ENCODE measurements at places on chromosomes 11 and 22. TPM values are rescaled to one million over a fixed set of nuclear protein-coding genes. Genes with fewer than 3 reads are reported as not detected.

- no peak overlapping the region for H3K27ac ChIP-seq
- H3K36me3 ChIP-seq = no peaks in the 10 kb centered on the region
- no peaks in the 10 kb centered on the region for H3K27me3 ChIP-seq
- no peak overlapping the region for H3K4me3 ChIP-seq
Observed at GRCh38 chr11:37026326-37026725, 428.3 kb upstream of the RAG2 start.

DNA sequence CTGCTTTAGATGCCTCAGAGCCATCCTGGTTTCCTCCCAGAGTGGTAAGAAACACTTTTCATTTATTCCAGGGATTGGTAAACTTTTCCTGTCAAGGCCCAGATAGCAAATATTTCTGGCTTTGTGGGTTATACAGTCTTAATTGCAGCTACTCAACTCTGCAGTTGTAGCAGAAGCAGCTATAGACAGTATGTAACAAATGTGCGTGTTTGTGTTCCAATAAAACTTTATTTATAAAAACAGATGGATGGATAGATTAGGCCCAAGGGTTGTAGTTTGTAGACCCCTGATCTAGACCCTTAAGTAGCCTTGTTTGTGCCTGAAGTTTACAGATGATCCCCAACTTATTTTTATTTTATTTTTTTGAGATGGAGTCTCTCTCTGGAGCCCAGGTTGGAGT, 17.9 kb downstream of the NNMT start:
- no peaks in the 10 kb centered on the region for H3K27me3 ChIP-seq
- H3K27ac ChIP-seq = no peak overlapping the region
- H3K36me3 ChIP-seq = peaks cover 6% of the 10 kb centered on the region
- H3K4me3 ChIP-seq = no peak overlapping the region
- peaks cover 2% of the 10 kb centered on the region for H3K4me1 ChIP-seq

GRCh38 chr11:86388198-86388597, 13.5 kb downstream of the CCDC81 start:
- no peak for DNase-seq
- no peaks in the 10 kb centered on the region for H3K4me1 ChIP-seq
- H3K27ac ChIP-seq = no peak overlapping the region
- H3K36me3 ChIP-seq = no peaks in the 10 kb centered on the region

GRCh38 chr11:122304973-122305372, 189.0 kb upstream of the BLID start:
- no peak overlapping the region for H3K27ac ChIP-seq
- DNase-seq = no peak
- H3K4me1 ChIP-seq = no peaks in the 10 kb centered on the region
- H3K36me3 ChIP-seq = no peaks in the 10 kb centered on the region

- no peaks in the 10 kb centered on the region for H3K4me1 ChIP-seq
- H3K27me3 ChIP-seq = no peaks in the 10 kb centered on the region
- no peaks in the 10 kb centered on the region for H3K36me3 ChIP-seq
- no peak for DNase-seq
- no peak overlapping the region for H3K27ac ChIP-seq
Observed at GRCh38 chr11:90764691-90765090, 541.8 kb upstream of the CHORDC1 start.

DNA sequence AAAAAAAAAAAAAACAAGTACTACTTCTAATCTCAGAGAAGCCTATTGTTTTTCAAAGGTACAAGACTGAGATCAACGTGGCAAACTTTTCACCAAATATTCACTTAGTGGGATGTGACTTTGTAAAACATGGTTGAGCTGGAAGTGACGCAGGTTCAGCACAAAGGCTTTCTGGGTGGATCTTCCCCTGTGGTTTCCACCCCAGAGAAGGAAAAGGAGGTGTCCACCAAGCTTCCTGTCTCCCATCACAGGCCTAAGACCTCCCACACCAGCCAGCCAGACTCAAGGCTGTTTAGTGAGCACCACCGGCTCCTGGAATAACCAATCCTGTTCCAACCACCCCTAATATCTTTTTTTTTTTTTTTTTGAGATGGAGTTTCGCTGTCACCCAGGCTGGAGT, 5.7 kb downstream of the TMEM184B start:
- no peaks in the 10 kb centered on the region for H3K27me3 ChIP-seq
- no peak overlapping the region for H3K4me3 ChIP-seq
- no peak overlapping the region for H3K27ac ChIP-seq
- DNase-seq = no peak
- peaks cover 13% of the 10 kb centered on the region for H3K4me1 ChIP-seq

GRCh38 chr11:117334896-117335295, 7.2 kb downstream of the CEP164 start:
- H3K4me1 ChIP-seq = peaks cover 5% of the 10 kb centered on the region
- DNase-seq = no peak
- no peaks in the 10 kb centered on the region for H3K27me3 ChIP-seq
- no peak overlapping the region for H3K4me3 ChIP-seq
- no peak overlapping the region for H3K27ac ChIP-seq

ZC3H7B gene
- 49.4 TPM for total RNA-seq

DNA sequence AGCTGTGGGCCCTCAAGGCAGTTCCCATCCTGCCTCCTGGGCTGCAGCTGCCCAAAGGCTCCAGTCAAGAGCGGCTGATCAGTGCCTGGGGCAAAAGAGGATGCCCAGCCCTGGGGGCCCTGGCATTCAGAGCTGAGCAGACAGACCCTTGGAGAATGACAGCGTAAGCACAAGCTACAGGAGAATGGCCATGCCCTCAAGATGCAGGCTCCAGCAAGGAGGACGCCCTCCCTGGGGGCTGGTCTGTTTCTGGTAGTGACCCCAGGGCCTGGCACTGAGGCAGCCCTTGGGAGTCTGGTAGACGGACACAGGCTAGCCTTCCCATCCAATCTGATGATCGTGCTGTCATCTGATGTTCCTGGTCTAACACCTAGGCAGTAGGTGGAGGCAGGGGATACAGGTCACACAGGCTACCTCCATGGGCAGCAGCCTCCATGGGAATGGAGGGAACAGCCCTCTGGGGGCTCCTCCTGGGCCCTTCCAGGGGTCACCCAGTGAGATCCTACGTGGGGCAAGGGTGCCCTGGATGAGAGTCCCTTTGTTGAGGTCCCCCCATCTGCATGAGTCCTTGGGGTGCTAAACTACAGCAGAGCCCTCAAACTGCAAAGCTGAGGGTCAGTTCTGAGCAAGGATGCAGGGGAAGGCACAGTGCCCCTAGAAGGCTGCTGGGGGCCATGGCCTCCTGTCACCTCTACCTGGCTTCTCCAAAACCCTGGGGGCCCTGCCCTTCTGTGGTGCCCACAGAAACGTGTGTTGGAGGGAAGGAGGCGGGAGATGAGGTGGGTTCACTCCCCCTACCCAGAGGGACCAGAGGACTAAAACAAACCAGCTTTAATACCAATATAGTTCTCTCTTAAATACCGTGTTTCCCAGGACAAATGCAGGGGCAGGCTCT, 10.2 kb upstream of the SF1 start:
- H3K27me3 ChIP-seq = no peaks in the 10 kb centered on the region
- DNase-seq = no peak
- no peak overlapping the region for H3K4me3 ChIP-seq
- no peaks in the 10 kb centered on the region for H3K4me1 ChIP-seq

FAM227A gene
- total RNA-seq = 0.13 TPM

OSM gene
- total RNA-seq = not detected

FAM83F gene
- 4.5 TPM for total RNA-seq

BACE1 gene
- 42.8 TPM for total RNA-seq

DNA sequence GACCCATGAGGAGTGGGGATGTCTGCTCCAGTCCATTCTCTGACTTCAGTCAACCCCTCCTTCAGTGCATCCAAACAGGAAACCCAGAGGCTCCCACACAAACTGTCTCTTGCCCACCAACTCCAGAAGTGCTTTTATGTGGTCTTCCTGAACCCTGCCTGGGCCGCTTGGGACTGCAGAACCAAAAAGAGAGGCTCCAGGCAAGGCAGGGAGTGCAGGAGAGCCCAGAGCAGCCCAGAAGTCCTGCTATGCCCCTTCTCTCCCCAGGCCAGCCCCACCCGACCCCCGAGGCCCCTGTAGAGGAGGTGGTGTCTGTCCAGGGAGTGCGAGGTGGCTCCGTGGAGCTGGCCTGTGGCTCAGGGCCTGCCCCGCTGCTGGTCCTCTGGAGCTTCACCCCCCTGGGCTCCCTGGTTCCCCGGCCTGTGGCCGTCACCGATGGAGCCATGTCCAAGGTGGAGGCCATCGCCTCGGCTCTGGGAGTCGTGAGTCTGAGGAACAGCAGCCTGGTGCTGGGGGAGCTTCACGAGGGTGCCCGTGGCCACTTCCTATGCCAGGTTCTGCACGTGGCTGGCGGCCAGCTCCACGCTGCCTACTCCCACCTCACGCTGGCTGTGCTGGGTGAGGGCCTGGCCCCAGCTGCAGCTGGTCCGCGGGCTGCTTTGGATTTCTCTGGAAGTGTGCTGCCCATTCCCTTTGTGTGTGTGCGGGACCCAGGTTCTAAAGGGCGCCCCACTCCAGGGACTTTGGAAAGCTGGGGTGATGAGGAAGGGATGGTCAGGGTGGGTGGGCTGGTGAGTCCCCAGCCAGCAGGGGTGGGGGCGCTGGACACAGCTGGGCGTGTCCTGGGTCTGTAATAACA, 1.8 kb downstream of the VSIG10L2 start:
- H3K4me3 ChIP-seq = no peak overlapping the region
- no peaks in the 10 kb centered on the region for H3K27me3 ChIP-seq
- no peak overlapping the region for H3K27ac ChIP-seq
- no peaks in the 10 kb centered on the region for H3K4me1 ChIP-seq

DNA sequence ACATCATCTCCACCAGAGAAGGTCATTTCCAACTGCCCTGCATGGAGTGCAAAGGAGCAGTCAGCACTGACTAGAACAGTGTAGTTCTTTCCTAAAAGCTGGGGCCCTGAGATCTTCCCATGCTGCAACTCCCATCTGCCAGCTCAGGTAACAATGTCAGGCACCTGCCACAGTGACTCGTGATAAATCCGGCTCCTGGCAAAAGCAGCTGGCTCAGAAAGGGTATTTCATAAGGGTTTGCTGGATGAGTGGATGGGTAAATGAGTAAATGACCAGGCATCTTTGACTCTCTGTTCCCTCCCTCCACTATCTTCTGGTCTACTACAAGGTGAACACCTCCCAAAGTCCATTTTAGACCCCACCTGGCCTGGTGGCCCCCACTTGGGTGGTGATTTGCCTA, 403.6 kb downstream of the NXPE2 start:
- H3K4me3 ChIP-seq = no peak overlapping the region
- no peaks in the 10 kb centered on the region for H3K36me3 ChIP-seq
- no peak for DNase-seq
- H3K4me1 ChIP-seq = no peaks in the 10 kb centered on the region
- no peak overlapping the region for H3K27ac ChIP-seq
- H3K27me3 ChIP-seq = no peaks in the 10 kb centered on the region

DNA sequence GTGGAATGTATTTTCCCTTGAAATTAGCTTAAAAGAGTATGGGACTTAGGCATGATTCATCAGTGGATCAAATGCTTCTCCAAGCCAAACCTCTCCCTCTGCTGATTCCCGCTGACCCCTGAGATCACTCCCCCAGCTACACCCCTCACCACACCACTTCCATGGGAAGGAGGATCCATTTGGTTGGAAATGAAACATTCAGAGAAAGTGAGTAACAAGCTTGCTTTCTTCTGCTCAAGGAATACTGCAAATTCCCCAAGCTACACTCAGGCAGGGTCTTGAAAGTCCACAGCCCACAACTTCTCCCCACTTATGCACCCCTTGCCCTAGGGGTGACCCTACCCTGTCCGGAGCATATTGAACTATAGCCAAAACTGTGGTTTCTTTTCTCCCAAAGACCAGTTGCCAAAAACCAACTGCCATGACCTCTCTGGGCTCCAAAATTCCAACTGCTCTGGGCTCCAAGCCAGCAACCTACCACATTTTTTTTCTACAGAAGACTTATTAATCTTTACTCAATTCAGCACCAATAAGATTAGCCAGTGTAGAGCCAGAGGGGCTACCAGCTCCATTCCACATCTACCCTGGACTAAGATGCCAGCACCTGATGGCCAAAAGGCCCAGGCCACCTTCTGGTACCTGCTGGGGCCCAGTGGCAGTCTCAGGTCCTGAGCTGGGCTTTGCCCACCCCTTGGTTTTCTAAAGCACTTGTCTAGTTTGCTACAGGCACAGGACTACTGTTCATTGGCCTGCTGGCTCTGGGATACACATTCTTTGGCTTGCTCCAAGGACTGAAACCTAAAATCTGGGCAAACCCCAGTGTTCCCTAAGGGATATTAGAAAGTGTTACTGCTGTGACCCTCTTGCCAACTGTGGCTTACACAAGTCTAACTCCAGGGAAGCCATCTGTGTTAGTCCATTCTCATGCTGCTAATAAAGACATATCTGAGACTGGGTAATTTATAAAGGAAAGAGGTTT, 101.1 kb downstream of the MICAL3 start:
- no peaks in the 10 kb centered on the region for H3K36me3 ChIP-seq
- peaks cover 2% of the 10 kb centered on the region for H3K4me1 ChIP-seq
- no peak overlapping the region for H3K4me3 ChIP-seq
- H3K27me3 ChIP-seq = no peaks in the 10 kb centered on the region

USH1C gene
- 0.15 TPM for total RNA-seq

DNA sequence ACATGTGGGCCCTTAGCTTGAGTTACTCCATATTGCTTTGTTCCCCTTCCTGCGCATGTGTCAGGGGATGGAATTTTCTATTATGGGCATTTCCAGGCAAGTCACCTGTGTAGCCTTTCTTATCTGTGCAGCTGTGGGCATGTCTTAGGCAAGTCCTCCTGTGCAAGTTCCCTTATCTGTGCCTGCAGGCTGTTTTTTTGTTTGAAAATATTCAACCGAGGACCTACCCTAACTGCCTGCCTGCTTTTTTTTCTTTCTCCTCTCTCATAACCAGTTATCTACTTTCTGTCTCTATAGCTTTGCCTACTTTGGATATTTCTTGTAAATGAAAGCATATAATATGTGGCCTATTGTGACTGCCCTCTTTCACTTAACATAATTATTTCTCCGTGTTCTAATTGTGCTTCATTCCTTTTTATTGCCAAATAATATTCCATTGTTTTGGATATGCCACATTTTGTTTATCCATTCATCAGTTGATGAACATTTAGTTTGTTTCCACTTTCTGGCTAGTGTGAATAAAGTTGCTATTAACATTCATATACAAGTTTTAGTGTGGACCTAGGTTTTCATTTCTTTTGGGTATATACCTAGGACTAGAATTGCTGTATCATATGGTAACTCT, 83.6 kb upstream of the CADM1 start:
- no peaks in the 10 kb centered on the region for H3K27me3 ChIP-seq
- H3K36me3 ChIP-seq = no peaks in the 10 kb centered on the region

CLCF1 gene
- total RNA-seq = 0.71 TPM

DNA sequence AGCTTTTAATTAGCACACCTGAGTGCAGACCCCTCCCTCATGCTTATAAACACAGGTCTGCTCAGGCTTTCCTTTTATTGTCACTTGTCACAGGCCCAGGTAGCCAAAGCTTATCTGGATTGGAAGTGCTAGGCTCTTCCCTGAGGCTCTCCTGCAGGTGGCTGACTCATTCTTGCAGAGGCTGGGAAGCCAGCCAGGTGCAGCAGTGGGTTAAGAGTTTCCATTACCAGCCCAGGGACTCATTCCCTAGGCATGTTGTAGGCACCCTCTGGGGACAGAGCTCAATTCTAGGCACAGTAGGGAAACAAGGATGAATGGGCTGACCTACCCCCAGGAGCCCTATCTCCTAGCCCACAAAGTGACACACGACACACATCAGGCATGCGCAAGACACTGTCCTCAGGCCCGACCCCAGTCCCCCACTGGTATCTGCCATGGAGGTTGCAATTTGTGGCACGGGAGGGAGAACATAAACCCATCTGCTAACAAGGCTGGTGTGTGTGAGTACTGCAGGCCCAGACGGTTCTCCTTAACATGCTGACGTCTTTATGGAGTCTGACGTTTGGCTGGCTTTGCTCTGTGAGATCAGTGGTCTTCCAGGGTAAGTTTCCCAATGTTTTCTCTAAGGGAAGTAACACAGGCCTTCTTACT, 94.2 kb downstream of the ABTB2 start:
- DNase-seq = peak; percentile 77
- H3K27me3 ChIP-seq = no peaks in the 10 kb centered on the region
- H3K27ac ChIP-seq = peak overlapping the region; percentile 67
- no peaks in the 10 kb centered on the region for H3K36me3 ChIP-seq
- H3K4me1 ChIP-seq = no peaks in the 10 kb centered on the region
- H3K4me3 ChIP-seq = no peak overlapping the region

NCF4 gene
- total RNA-seq = 4.9 TPM

Data from right lobe of liver (tissue), 6 donors.